ENCODE measurements at places on chromosomes 3 and 15. TPM values are rescaled to one million over a fixed set of nuclear protein-coding genes. Genes with fewer than 3 reads are reported as not detected.

OCA2 gene
- total RNA-seq, result 2.5 TPM

CLRN1 gene
- total RNA-seq, result not detected

SCAMP5 gene
- total RNA-seq, result 0.64 TPM

HRG gene
- not detected for total RNA-seq

CCDC174 gene
- 15.9 TPM for total RNA-seq

TIGIT gene
- not detected for total RNA-seq

PSTPIP1 gene
- total RNA-seq, result 0.36 TPM

MYRIP gene
- total RNA-seq, result not detected

VEPH1 gene
- 0.43 TPM for total RNA-seq

CRYGS gene
- total RNA-seq, result 1.2 TPM
